ENCODE measurements at places on chromosomes 6 and 20.

DNA sequence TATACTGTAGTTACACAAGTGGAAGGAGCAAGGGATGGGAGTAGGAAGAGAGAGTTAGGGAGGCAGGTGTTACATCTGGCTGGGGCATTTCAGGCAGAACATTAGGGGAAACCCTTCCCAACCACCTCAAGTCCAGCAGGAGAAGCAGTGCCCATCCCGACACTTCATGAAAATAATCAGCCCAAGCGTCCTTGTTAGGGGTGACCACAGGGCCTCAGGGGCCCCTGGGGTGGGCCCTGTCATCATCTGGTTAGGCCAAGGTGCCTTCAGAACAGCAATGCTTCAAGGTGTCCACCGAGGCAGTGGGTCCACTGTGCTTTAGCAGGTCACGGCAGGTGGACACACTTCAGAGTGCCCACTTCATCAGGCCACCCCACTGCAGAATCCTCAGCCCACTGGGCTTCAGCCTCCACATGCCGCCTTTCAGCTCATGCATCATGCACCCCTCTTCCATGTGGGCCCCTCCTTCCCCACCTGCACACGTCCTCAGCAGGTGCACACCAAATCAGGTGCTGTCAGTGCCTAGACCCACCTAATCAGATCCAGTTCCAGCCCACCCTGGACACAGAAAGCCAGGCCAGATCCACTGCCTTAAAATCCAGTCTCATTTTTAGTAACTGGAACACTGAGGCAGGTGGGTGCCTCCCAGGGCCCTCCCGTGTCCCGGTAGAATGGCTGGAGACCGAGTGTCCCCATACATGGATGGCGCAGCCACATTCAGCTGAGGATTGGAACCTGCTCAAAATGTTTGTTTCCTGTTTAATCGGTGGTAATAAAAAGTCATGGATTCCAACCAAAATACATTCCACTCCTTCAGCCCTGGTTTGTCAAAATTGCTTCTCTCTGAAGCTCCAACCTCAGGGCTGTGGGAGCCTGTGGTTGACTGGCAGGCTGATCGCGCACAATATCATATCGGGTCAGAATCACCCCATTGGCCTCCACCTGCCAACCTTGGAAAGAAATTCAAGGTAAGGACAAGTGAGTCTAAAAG lies 99.5 kb downstream of the ANKRD60 start:
- no peak for DNase-seq

DNA sequence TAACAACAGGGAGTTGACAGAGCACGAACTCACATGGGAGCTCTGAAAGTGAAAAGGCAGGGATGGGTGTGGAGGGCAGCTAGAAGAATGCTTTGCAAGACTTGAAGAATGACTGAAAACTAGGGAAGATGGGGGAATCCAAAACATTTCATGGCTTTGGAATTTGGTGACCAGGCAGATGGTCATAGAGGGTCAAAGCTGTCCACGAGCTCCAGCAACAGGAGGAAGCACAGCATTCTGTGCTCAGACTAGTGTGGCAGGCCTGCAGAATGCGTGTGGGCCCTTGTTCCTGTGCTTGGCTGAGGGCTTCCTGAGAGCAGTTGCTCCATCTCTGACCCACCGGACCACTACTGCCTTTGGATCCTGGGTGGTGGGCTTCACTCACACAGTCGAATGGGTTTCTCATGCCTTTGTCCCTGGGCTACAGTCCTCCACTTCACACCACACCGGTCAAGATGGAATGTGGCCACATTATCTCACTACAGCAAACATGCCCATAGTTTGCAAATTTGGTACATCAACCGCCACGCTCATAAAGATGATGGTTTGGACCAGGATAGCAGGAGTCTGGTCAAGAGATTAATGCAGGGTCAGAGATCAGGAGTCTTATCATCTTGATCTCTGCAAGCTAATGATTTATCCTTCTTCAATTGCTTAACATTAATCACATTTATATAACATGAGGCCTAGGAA lies 100.7 kb downstream of the SGK1 start:
- DNase-seq, result no peak

DNA sequence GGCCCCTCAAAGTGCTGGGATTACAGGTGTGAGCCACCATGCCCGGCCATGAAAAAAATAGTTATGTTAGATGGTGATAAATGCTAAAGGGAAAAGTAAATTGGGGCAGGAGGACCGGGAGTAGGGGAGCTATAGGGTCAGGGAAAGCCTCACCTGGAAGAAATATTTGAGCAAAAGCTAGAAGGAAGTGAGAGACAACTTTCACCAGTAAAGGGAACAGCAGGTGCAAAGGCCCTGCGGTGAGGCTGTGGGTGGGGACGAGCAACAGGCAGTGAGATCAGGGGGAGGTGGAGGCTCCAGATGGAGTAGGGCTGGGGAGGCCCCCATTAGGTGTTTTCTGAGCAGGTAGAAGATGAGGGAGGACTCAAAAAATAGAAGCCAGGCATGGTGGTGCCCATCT lies 16.0 kb downstream of the BCAS4 start:
- DNase-seq, result no peak

- DNase-seq, result no peak
Observed at GRCh38 chr6:137871291-137871690, 4.2 kb downstream of the TNFAIP3 start.

DNA sequence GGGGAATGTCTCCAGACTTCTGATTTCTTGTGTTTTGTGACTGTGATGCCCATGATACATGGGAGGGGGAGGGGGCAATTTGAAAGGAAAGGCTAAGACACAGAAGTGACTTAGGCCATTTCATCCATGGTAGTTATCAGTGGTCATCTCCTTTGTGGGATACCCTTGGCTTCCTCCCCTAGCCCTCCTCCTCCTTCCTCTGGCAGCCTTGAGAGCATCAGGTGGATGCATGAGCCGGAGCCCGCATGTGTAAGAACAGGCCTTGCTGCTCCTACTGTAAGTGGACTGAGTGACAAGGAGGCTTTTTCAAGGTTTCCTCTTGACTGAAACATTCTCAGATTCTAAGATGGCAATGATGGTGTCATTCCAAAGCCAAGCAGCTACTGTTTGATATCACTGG lies 874 bp downstream of the CD83 start:
- no peak for DNase-seq

Data from neuronal stem cell (in vitro differentiated cells).